Stimulated activated CD8-positive, alpha-beta memory T cell treated with anti-CD3 and anti-CD28 coated beads, Interleukin-4, amount 100 ng/mL, for 4 hours (primary cell): ENCODE measurements at places on chromosomes 12 and 14.

DNA sequence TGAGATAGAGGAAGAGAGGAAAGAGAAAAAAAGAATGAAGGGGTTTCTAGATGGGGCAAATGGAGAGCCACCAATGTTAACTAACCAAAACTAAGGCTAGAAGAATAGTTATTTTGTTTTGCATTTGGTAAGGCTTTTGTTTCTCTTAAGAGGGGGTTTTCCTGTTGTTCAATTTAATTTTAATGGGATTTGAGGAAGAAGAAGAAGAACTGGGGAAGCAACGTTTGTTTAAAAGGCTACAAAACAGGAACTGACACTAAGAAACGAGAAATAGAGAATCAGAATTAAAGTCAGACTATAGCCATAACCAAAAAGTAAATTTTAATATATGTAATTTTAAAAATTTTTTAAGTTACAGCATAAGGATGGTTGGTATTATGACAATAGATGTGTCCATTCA, 13.7 kb downstream of the TXNDC16 start:
- no peak for DNase-seq

GRCh38 chr14:98758440-98758839, 513.6 kb downstream of the BCL11B start:
- DNase-seq, result no peak

GRCh38 chr12:3311027-3311402, 180.0 kb upstream of the PRMT8 start:
- no peak for DNase-seq

DNA sequence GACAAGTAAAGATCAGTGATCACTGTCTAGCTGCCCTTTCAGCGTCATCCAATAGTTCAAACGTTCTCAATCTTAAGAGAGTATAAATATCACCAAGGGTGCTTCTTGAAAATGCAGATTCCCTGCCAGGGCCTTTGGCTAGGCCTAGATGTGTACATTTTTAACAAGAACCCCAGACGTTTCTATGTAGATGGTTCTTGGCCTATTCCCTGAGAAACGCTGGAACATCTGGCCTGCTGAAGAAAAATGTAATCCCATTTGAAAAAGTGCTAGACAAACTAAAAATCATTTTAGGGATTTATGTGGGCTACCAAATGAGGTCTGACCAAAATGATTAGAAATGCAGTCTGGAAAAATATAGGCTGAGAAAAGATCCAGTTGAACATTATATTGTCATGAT, 231.7 kb downstream of the ADAMTS20 start:
- no peak for DNase-seq

DNA sequence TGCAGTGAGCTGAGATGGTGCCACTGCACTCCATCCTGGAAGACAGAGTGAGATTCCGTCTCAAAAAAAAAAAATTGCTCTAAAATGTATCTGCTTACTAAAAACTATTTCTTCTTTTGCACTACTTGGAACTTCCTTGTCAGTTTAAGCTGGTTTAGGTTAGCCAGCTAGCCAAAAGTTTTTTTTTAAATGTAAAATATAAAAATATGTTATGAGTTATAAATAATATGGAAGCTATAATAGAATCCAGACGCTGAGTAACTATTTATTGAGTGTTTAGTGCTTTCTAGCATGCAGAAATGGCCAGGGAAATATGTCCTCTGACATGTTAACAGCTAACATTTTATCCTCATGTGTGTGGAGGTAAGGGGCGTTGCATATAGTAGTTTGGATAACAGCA, 85.6 kb downstream of the PLEKHA5 start:
- DNase-seq, result no peak

DNA sequence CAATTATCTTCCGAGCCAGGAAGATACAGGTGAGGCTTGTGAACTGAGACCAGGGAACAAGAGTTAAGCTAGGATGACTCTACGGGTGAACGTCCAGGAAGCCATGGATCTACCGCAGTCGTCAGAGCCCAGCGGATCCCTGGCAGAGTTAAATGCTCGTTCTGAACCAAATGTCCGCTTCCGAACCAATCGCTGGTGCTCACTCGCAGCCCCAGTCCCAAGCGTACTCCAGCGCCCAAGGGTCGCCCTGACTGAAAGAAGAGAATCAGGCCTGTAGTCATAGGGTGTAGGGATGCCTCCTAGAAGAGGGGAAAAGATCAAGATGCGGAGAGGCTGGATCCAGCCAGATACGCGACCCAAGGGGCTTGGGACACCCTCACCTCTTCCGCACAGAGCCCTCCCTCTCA, 283 bp downstream of the VIPAS39 start:
- DNase-seq, result no peak

DNA sequence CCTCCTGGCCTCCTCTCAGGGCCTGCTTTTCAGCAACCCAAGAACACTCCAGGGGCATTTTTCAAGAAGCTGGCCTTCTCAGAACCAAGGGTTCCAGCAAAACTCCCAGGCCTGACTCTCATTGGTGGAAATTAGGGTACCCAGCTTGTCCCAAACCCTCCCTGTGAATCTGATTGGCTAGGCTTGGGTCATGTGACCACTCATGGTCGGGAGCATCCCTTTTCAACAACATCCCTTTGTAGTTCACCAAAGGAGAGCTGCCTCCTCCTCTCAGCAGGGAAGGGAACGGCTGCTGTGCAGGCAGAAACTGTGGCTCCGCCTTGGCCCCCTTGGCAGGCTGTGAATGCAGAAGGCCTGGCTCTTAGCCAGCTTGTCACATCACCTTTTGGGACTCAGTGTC, 94.5 kb downstream of the AACS start:
- DNase-seq, result no peak

- no peak for DNase-seq
These were observed 128.1 kb downstream of the ASCL1 start for GRCh38 chr12:103085541-103085940.

- DNase-seq, result no peak
These were observed 40.2 kb upstream of the LTA4H start for GRCh38 chr12:96075560-96075959.

GRCh38 chr14:29077916-29078315, 311.3 kb downstream of the FOXG1 start:
- no peak for DNase-seq

DNA sequence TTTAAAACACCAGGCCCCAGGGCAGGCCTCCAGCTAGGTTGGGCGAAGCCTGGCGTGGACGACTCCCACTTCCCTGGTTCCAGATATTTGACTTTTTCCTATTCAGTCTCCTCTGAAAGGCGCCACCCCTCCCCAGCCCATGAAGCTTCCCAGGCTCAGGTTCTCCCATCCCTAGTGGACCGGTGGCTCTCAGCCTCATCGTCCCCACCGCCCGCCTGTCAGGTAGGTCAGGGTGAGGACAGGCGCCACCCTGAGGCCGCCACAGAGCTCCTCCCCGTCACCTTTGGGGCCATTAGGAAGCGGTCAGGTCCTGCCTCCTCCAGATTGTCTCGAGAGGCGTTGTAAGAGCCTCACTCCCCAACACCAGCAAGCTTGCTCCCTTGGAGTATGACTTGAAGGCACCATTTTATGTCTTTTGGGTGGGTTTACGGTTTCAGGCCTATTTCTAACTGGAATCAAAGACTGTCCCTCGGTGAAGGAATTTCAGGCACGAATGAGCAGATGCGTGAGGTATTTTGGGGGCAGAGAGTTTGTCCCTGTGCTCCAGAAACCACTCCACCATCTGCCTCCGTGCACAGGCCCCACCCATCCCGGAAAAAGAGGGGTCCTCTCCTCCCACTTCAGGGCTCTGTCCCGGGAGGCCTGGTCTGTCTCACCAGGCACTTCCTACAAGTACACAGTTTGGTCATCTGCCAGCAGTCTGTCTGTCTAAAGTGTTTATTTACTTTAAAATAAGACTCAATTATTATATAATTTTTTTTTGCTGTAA, 55.6 kb downstream of the TSPAN9 start:
- no peak for DNase-seq

- DNase-seq, result no peak
These were observed 25.3 kb downstream of the TPCN1 start for GRCh38 chr12:113246478-113247122.

- no peak for DNase-seq
These were observed 29.7 kb downstream of the ATF7IP start for GRCh38 chr12:14395074-14395778.

DNA sequence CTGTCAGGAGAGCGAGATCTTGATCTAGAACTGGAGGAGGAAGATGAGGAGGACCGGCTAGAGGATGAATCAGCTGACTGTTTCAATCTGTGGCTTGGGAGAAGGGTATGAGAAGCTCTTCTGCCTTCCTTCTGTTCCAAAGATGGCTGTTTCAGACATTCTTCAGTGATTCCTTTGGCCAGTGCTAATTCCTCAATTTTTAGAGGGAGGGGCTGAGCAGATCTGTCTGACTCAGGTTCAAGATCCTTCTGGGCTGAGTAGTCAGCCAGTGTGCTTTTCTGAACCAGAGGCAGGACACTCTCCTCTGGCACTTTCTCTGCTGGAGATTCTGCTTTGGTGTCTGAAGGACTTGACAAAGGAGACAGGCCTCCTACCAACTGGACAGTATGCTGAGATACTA, 15.2 kb downstream of the ACIN1 start:
- DNase-seq, result no peak

- no peak for DNase-seq
These were observed 953 bp upstream of the SNRPF start for GRCh38 chr12:95857799-95858198.

GRCh38 chr14:58108717-58109116, 43.3 kb downstream of the ARMH4 start:
- no peak for DNase-seq

DNA sequence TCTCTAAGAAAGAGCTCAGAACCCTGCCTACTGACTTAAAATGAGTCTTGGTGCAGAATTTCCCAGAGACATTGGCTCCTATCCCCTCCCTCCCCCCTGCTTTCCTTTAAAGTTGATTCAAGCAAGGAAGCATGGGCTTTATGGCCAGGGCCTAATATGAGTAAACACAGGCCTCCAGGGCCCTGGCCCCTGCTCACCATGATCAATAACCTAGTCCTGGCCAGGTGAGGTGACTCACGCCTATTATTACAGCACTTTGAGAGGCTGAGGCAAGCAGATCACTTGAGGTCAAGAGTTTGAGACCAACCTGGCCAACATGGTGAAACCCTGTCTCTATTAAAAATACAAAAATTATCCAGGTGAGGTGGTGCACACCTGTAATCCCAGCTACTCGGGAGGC, 165.1 kb upstream of the TMCC3 start:
- no peak for DNase-seq

DNA sequence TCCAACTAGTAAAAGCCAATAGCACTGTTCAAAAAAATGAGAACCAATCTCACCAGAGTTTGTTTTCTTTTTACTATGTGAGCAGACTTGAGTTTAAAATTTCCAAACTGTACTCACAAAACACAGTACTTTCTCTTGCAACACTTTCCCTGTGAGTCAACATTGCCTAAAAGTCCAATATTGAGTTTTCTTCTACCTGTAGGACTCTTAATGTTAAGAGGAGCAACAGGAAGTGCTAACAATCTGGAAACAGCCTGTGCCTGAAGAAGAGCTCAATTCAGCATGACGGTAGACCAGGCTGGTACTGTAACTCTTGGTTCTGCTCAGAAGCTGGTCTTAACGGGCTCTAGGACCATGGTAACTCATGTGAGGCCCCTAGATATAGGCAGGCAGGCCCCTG, 144.3 kb downstream of the MED13L start:
- no peak for DNase-seq

- no peak for DNase-seq
These were observed 102.7 kb upstream of the FKBP4 start for GRCh38 chr12:2692080-2692479.

DNA sequence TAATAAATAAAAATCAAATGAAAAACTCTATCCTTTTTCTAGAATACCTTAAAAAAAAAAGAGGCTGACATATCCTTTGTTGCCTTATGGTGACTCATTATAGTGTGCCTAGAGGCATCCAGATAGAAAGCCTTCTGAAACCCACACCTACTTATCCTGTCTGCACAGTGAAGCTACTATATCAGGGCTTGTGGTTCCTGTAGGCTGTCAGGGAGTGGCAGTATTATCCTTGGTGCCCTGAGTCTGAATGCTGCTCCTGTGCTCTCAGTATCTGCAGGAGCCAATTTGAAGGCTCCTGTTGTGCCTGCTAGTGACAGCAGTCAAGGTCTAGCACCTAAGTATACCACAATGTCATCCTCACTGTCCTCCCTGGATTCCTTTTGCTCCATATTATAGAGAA, 168.4 kb upstream of the AVPR1A start:
- DNase-seq, result no peak

- no peak for DNase-seq
These were observed 94.6 kb upstream of the MUCL1 start for GRCh38 chr12:54759751-54760150.

DNA sequence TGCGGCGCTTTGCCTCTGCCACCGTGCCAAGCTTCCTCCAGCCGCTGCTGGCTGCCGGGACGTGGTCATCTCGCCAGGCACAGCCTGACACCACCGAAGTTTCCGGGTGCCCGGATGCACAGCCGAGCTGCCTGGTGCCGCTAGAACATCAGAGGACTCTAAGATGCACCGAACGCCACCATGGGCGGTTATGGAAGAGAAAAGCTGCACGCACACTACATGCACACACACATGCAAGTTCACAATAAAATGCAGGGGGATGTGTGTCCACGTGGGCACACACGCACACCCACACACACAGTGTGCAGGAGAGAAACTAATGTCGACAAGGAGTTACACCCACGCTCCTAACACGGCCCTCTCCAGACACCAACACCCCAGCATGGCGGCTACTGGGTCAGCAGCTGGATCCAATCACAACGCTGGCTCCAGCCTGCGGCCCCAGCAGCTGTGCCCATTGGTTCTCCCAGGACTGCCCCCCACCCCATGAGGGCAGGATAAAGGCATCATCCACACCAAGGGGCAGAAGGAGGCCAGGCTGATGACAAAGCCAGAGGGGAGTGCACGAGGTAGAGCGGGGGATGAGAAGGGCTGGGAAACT, 82.7 kb downstream of the BCL11B start:
- DNase-seq, result no peak

DNA sequence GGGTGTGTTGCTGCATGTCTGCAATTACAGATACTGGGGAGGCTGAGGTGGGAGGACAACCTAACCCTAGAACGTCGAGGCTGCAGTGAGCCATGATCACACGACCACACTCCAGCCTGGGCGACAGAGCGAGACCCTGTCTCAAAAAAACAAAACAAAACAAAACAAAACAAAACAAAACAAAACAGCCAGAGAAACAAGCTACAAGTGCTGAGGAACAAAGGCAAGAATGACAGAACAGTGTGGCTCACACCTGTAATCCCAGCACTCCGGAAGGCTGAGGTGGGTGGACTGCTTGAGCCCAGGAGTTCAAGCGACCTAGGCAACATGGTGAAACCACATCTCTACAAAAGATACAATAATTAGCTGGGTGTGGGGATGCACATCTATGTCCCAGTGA, 38.0 kb upstream of the SRP54 start:
- DNase-seq, result no peak

- DNase-seq, result no peak
These were observed 180.6 kb downstream of the AACS start for GRCh38 chr12:125245581-125246557.
